ENCODE measurements at places on chromosomes 2 and 18. TPM values are rescaled to one million over a fixed set of nuclear protein-coding genes. Genes with fewer than 3 reads are reported as not detected.

Gene TP53I3
- total RNA-seq, result 25.8 TPM

Gene CROCC2
- total RNA-seq, result 0.13 TPM

Gene MAP3K20
- 75.4 TPM for total RNA-seq

Gene NMS
- total RNA-seq, result not detected

Data from smooth muscle cell of the pulmonary artery (primary cell).